ENCODE measurements at places on chromosomes 16 and 17. TPM values are rescaled to one million over a fixed set of nuclear protein-coding genes. Genes with fewer than 3 reads are reported as not detected.

USP6 gene
- total RNA-seq: 0.05 TPM

BRIP1 gene
- total RNA-seq: 15.5 TPM

CD300LB gene
- not detected for total RNA-seq

NFATC2IP gene
- total RNA-seq: 130 TPM

SLC9A5 gene
- 3.5 TPM for total RNA-seq

ITGA2B gene
- total RNA-seq: 0.95 TPM

DLX3 gene
- total RNA-seq: not detected

CFAP20 gene
- total RNA-seq: 43.1 TPM

DHX58 gene
- total RNA-seq: 80.6 TPM

SYT17 gene
- not detected for total RNA-seq

TMEM100 gene
- total RNA-seq: not detected

GRAPL gene
- total RNA-seq: 23.2 TPM

GPR142 gene
- total RNA-seq: not detected

TBC1D28 gene
- total RNA-seq: not detected

KREMEN2 gene
- not detected for total RNA-seq

ADAM11 gene
- 0.32 TPM for total RNA-seq

DBNDD1 gene
- total RNA-seq: 0.41 TPM

CD68 gene
- total RNA-seq: 8.0 TPM

CD300E gene
- not detected for total RNA-seq

CCDC47 gene
- total RNA-seq: 67.0 TPM

HAP1 gene
- 0.05 TPM for total RNA-seq

HAS3 gene
- 0.59 TPM for total RNA-seq

LITAF gene
- total RNA-seq: 126 TPM

Data from T-helper 1 cell treated with Interleukin-12 subunit alpha and Interleukin-12 subunit beta and Interleukin-4 antibody, amounts not matched to agents 30 ng/mL and 1 ng/mL, for 36 hours (primary cell).